ENCODE measurements at places on chromosomes 3 and 15.

GRCh38 chr3:100269410-100270214 lies 8.8 kb downstream of the TBC1D23 start:
- DNase-seq: no peak

GRCh38 chr15:70414626-70415025 lies 316.9 kb upstream of the TLE3 start:
- DNase-seq: no peak

DNA sequence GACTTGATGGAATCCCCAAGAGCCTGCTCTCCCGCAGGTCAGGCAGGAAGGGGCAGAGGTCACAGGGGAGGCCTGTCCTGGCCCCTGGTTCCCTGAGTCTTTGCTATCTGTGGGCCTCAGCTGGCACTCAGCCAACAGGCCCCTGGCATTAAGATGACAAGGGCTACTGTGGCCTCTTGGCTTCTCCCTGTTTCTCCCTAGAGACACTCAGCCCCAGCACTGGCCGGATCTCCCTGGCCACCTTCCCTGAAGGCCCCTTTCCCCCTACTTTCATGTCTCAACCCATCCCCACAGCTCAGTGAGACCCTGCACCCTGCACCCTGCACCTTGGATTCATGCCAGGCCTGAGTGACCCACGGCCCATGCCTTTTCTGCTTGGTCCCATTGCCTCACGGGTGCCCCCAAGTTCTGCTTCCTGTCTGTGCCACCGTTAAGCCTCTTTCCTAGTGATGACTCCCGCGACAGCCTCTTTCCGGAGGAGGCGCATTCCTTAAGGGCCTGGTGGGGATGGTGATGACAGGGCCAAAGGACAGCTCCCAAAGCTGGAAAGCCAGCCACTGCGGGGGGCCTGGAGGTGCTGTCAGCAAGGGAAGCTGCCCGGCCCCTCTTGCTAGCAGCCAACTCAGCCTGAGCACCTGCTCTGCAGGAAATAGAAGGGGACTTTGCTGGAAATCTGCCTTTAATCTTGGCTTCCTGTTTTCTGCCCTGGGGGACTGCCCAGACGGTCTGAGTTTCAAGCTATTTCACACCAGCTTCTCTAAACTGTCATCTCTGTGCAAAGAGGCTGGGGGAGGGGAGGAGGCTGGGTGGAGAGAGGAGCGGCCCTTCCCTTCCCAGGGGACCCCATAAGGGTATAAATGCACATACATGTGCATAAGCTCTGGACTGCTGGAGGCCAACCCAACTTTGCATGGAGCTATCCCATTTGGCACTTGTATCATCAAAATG lies 4.8 kb upstream of the CSK start:
- DNase-seq: no peak

GRCh38 chr15:77874063-77874462 lies 203.4 kb downstream of the TBC1D2B start:
- no peak for DNase-seq

GRCh38 chr3:59265566-59265965 lies 215.7 kb upstream of the CFAP20DC start:
- no peak for DNase-seq

DNA sequence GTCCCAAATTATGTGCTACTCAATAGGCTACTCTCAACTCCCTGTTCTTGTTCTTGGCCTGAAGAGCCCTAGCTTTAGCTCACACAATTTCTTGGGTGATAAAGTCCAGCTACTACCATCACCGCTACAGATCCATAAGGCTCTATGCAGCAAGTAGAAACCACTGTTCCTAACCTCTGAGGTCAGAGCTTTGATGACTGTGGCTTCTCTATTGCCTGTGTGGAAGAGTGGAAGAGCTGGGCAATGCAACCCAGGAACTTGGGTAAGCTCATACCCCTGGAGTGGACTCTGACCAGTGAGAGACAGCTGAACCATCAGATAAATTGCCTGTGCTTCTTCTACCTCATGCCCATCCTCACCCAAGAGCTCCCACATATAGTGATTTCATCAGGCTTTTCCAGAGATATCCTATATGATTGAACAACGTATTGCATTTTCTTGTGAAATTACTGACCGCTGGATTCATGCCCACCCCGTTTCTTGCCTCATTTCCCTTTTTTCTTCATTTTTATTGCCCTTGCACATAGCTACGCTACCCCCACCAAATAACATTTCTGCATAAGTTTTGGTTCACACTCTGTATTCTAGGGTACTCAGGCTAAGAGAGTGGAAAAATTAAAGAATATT lies 172.3 kb upstream of the MBNL1 start:
- no peak for DNase-seq

GRCh38 chr3:40179016-40179415 lies 130.5 kb upstream of the EIF1B start:
- peak; percentile 20 for DNase-seq

GRCh38 chr3:182092662-182093262 lies 381.0 kb downstream of the SOX2 start:
- no peak for DNase-seq

- no peak for DNase-seq
Measured at GRCh38 chr15:48984021-48984710, 20.4 kb upstream of the SHC4 start.

DNA sequence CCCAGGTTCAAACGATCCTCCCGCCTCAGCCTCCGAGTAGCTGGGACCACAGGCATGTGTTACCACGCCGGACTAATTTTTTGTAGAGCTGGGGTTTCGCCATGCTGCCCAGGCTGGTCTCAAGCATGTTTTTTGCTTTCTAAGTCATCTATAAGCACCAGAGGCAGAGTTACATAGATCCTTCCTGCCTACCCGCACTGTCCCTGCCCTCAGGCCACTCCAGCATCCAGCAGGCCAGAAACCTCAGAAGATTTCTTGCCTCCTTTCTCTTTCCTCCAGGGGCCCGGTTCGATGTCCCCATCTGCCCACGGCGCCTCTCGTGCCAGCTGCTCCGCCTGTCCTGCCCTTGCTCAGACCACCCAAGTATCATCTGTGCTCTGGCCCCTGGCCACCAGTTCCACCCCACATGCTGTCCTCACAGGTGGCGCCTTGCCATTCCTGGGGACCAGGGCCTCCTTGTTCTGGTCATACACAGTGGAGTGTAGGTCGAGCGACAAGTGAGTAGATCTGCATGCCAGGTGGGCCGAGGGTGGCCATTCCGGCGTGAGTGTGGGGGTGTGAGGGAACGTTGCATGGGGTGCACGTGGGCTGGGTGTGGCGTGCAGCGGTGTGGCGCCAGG lies 27.3 kb downstream of the KLHDC8B start:
- DNase-seq: no peak

- no peak for DNase-seq
Measured at GRCh38 chr3:14509796-14510100, 30.4 kb downstream of the GRIP2 start.

- no peak for DNase-seq
Measured at GRCh38 chr15:33903661-33904060, 64.6 kb upstream of the CHRM5 start.

DNA sequence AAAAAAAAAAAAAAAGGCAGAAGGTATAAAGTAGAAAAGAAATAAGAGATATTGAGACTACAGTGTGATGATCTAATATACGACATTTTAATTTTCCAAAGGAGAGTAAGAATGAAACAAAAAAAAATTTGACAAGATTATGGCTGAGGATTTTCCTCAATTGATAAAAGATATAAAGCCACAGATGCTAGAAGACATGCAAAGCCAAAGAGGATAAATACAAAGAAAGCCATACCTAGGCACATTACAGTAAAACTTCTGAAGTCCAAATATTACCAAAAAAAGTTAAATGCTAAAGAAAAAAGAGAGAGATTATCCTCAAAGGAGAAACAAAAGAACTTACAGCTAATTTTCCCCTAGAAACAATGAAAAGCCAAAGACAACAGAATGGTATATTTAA lies 20.3 kb upstream of the SUSD5 start:
- DNase-seq: no peak

- DNase-seq: no peak
Measured at GRCh38 chr3:53774414-53774813, 71.8 kb downstream of the CHDH start.

DNA sequence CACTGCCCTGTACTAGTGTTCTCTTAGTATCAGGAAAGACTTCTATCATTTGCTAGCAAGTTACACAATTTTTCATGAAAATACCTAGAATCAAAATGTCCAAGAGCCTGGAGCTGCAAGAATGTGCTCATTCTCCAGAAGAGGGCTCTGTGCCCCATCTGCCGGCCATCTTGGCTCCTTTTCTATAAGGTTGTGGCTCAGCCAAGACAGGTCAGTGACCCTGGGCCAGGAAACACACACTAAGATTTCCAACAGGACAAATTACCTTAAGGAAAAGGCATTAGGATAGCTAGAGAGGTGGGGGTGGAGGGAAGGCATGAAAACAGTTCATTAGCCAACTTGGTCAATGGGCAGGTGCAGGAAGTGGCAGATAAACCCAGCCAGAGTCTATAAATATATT lies 20.7 kb downstream of the TIMP4 start:
- DNase-seq: no peak

GRCh38 chr3:30632065-30632464 lies 25.7 kb downstream of the TGFBR2 start:
- DNase-seq: no peak

GRCh38 chr15:73632670-73633058 lies 525 bp downstream of the NPTN start:
- no peak for DNase-seq

GRCh38 chr3:13484851-13485590 lies 4.9 kb downstream of the HDAC11 start:
- DNase-seq: no peak

- no peak for DNase-seq
Measured at GRCh38 chr3:143331350-143331749, 211.8 kb downstream of the CHST2 start.

- no peak for DNase-seq
Measured at GRCh38 chr3:168001244-168001643, 94.5 kb downstream of the GOLIM4 start.

DNA sequence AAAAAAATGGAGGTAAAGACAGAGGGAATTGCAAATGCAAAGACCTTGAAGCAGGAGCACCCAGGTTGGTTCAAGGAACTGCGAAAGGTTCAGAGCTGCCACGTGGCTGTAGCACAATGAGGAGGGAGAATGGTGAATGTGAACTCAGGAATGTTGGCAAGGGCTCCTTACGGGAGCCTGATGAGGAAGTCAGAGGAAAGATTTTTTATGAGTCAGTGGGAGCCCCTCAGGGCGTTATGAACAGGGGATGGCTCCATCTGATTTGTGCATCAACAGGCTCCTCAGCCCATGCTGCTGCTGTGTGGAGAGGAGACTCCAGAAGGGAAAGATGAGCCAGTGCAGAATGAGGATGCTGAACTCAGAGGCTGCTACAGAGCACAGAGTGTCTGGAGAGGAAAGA lies 194.4 kb downstream of the ARRDC4 start:
- no peak for DNase-seq

DNA sequence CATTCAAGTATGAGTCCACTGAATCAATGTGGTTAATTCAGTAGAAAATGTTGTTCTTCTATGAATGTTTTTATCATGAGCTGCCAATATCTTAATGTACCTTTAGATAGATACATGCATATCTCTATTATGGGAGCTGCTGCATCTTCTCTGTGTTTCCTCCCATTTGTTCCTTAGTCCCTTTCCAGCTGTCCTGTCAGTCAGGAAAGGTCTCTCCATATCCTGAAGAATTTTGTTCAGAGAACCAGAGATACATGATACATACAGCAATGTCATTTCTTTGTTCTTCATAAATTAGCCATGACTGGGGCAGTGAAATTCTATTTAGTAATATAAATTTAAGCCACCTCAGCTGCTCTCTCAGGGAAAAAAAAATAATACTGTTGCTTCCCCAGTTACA lies 103.7 kb downstream of the P3H2 start:
- DNase-seq: no peak

GRCh38 chr15:35121611-35122359 lies 36.7 kb upstream of the NANOGP8 start:
- no peak for DNase-seq

GRCh38 chr3:77247061-77247460 lies 207.2 kb downstream of the ROBO2 start:
- no peak for DNase-seq

GRCh38 chr3:127158614-127159229 lies 34.2 kb upstream of the PRR23E start:
- DNase-seq: no peak

DNA sequence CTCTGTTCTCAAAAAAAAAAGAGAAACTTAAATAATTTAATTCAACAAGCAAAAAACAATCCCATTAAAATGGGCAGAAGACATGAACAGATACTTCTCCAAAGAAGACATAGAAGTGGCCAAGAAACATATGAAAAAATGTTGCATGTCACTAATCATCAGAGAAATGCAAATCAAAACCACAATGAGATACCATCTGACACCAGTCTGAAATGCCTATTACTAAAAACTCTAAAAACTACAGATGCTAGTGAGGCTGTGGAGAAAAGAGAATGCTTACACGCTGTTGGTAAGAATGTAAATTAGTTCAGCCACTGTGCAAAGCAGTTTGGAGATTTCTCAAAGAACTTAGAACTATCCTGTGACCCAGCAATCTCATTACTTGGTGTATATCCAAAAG lies 382.9 kb downstream of the OTOL1 start:
- DNase-seq: no peak

DNA sequence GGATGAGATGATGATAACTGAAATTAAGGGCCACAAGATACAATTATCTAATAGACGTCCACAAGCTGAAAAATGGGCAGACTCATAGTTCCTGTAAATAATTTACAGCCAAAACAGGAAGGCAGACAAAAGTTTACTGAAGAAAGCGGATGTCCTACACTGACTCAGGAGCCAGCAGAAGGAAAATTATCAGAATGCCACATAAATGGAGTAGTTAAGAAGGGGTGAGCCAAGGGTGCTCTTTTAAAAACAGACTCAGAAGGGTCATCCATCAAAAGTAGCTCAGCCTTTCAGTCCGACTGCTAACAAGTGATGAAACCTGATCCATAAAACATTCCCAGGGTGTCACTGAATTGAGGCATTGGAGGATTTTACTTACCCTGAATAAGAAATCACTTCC lies 39.8 kb downstream of the TUSC7 start:
- DNase-seq: no peak

GRCh38 chr15:40327457-40327856 lies 4.0 kb downstream of the INAFM2 start:
- no peak for DNase-seq

DNA sequence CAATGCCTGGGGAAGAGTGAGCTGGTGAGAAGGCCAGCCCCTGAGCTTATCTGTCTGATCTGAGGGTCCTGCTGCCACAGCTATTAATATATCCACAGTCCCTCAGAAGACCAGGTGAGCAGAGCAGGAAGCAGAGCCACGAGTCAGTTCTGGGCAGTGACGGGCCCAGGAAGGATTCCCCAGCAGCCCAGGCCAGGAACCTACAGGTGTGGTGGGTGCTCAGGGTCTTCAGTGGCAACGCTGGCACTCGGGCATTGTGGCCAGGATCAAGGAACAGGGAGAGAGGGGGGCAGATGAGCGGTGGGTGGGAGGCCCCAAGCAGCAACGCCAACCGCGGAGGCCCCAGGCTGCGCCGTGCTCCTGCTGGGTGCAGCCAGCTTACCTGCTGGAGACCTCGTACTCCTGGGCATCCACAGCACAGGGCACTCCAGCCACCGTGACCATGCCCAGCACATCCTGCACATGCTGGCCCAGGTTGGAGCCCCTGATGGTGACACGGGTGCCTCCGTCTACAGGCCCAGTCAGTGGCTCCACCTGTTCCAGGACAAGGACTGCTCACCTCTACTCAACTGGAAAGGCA lies 12.3 kb downstream of the PLXNB1 start:
- no peak for DNase-seq

- peak; percentile 6 for DNase-seq
Measured at GRCh38 chr3:156816091-156816793, 9.9 kb upstream of the LEKR1 start.

- DNase-seq: no peak
Measured at GRCh38 chr3:155392138-155392537, 98.7 kb upstream of the STRIT1 start.

Data from stimulated activated CD4-positive, alpha-beta T cell treated with anti-CD3 and anti-CD28 coated beads, Interleukin-2, amount 100 ng/mL, for 4 hours (primary cell).